Lung (tissue), 17 donors: ENCODE measurements at places on chromosomes 2 and 18. TPM values are rescaled to one million over a fixed set of nuclear protein-coding genes. Genes with fewer than 3 reads are reported as not detected.

Gene GPBAR1
- 3.2 TPM for total RNA-seq

Gene RBM43
- total RNA-seq, result 17.8 TPM

Gene NEURL3
- 1.1 TPM for total RNA-seq

Gene NEUROD1
- total RNA-seq, result not detected

Gene CFC1
- 9.1 TPM for total RNA-seq

- H3K4me1 ChIP-seq, result no peaks in the 10 kb centered on the region
- H3K27me3 ChIP-seq, result no peaks in the 10 kb centered on the region
- DNase-seq, result peak; percentile 25
- no peak overlapping the region for H3K27ac ChIP-seq
These were observed 45.4 kb downstream of the TTN start for GRCh38 chr2:178761759-178762371.

GRCh38 chr2:34107811-34108210 lies 508.7 kb upstream of the FAM98A start:
- H3K4me1 ChIP-seq, result no peaks in the 10 kb centered on the region
- H3K4me3 ChIP-seq, result no peak overlapping the region
- H3K27me3 ChIP-seq, result no peaks in the 10 kb centered on the region
- H3K36me3 ChIP-seq, result no peaks in the 10 kb centered on the region

- no peaks in the 10 kb centered on the region for H3K36me3 ChIP-seq
- H3K4me1 ChIP-seq, result peaks cover 2% of the 10 kb centered on the region
- no peak overlapping the region for H3K4me3 ChIP-seq
- no peak for DNase-seq
These were observed 7.8 kb downstream of the SCYGR2 start for GRCh38 chr2:227606476-227606875.

DNA sequence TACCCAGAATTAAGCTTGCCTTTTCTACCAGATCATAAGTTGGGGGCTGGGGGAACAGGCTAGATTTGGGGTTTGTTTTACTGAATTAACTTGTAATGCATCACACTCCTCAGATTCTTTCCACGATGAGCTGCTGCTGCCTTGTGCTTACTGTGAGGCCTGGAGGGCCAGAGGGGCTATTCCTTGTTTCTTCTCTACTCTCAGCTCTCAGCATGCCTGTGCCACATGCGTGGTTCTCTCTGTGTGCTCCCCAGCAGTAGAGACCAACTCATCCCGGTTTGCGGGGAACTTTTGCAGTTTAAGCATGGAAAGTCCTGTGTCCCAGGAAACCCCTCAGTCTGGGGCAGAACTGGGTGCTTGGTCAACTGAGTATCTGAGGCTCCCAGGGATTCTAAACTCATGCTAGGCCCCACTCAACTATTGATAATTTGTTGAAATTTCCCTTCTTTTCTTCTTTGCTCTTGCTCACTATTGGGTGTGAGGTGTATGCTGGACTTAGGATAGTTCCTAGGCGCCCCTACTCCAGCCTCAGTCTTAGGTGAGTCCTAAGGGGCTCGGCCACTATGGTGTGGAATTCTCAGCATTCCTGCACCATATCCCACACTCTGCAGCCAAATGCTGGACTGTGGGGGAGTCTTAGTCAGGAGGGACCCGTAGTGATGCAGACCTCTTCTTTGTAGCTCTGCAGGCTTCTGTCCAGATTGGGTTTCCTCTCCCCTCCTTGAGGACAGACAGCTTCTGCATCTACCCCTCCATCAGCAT lies 63.1 kb downstream of the SRD5A2 start:
- H3K4me1 ChIP-seq, result no peaks in the 10 kb centered on the region
- H3K4me3 ChIP-seq, result no peak overlapping the region
- H3K27me3 ChIP-seq, result no peaks in the 10 kb centered on the region
- no peak overlapping the region for H3K27ac ChIP-seq
- H3K36me3 ChIP-seq, result no peaks in the 10 kb centered on the region

- no peaks in the 10 kb centered on the region for H3K36me3 ChIP-seq
- no peaks in the 10 kb centered on the region for H3K4me1 ChIP-seq
- no peak overlapping the region for H3K27ac ChIP-seq
- peaks cover 3% of the 10 kb centered on the region for H3K27me3 ChIP-seq
- DNase-seq, result no peak
- H3K4me3 ChIP-seq, result no peak overlapping the region
These were observed 2.4 kb downstream of the GPR45 start for GRCh38 chr2:105243961-105244360.

DNA sequence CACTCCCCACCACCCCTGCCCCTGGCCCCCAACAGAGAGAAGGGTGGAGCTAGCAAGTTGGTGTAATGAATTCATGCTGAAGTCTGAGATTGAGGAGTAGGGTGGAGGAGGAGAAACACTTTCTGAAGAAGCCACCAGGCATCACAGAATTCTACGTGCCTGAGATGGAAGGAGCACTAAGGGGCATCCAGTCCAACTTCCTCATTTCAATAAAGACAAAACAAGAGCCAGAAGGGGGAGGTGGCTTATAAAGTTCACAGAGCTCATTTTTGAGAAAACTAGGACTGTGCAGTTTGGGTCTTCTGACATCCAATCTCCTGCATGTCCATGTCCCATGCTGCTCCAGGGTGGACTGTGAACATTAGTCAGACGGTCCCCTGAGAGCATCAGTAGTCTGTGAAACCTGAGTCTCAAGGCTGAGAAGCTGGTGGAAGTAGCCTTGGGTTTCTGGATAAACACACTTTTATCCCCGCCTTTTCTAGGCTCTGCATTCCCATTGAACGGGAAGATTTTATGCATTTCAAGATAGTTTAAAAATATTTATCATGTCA lies 77.7 kb downstream of the TRIM43 start:
- no peaks in the 10 kb centered on the region for H3K27me3 ChIP-seq
- H3K4me3 ChIP-seq, result no peak overlapping the region
- H3K27ac ChIP-seq, result no peak overlapping the region
- DNase-seq, result no peak
- H3K36me3 ChIP-seq, result no peaks in the 10 kb centered on the region

DNA sequence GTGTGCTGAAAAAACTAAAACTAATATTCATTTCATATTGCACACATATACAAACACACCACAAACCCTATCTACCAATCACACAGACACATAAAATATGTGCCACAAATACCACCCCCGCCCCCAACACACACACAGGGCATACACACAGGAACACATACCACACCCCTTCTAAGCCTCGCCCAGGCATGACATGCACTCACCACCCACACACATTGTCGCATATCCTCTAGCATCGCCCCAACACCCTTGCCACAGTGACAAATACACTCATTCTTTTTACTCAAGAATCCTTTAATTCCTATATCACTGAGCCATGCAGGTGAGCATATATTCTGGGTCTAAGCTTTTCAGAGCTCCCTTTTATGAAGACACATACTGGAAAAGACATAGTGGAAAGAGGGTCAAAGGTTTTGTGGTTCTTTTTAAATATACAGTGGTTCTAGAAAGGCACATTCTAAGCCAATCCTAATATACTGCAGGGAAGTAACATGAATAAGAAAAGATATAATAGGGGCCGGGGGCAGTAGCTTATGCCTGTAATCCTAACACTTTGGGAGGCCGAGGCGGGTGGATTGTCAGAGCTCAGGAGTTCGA lies 24.5 kb upstream of the LCLAT1 start:
- H3K27me3 ChIP-seq, result no peaks in the 10 kb centered on the region
- H3K36me3 ChIP-seq, result no peaks in the 10 kb centered on the region
- H3K27ac ChIP-seq, result peak overlapping the region; percentile 13

DNA sequence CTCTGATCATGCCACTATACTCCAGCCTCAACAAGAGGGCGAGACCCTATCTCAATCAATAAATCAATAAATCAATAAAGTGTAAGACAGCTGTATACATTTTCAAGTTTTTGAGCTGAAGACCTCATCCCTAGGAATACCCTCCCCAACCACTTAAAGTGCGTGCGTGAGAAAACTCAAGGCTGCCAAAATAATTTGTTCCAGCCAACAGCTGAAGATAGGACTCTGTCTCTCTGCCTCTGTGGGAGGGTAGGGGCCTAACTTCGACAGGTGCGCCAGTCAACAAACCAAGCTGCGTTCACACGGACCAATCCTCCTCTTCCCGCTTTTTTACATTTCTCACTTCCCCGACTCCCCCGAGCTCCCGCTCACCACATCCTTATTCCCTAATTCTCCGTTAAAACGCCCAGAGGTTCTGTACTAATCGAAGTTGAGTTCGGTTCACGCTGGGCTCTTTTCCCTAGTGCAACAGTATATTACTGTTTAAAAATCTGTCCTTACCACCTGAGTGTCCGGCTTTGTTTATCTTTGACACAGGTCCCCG lies 618 bp downstream of the POLR2D start:
- H3K36me3 ChIP-seq, result peaks cover 3% of the 10 kb centered on the region
- peaks cover 2% of the 10 kb centered on the region for H3K4me1 ChIP-seq
- no peak for DNase-seq

- no peaks in the 10 kb centered on the region for H3K27me3 ChIP-seq
- no peaks in the 10 kb centered on the region for H3K36me3 ChIP-seq
- DNase-seq, result no peak
- H3K4me1 ChIP-seq, result no peaks in the 10 kb centered on the region
- H3K27ac ChIP-seq, result no peak overlapping the region
- H3K4me3 ChIP-seq, result no peak overlapping the region
These were observed 326.3 kb upstream of the MC4R start for GRCh38 chr18:60698901-60699300.

- H3K27ac ChIP-seq, result no peak overlapping the region
- H3K36me3 ChIP-seq, result no peaks in the 10 kb centered on the region
- H3K4me3 ChIP-seq, result no peak overlapping the region
These were observed 428.6 kb downstream of the ERBB4 start for GRCh38 chr2:212109792-212110680.
